ENCODE measurements at places on chromosomes 4 and X.

GRCh38 chr4:96786306-96786705 lies 946.4 kb downstream of the PDHA2 start:
- no peak for DNase-seq

GRCh38 chr4:71240094-71240493 lies 98.7 kb upstream of the SLC4A4 start:
- DNase-seq: no peak

DNA sequence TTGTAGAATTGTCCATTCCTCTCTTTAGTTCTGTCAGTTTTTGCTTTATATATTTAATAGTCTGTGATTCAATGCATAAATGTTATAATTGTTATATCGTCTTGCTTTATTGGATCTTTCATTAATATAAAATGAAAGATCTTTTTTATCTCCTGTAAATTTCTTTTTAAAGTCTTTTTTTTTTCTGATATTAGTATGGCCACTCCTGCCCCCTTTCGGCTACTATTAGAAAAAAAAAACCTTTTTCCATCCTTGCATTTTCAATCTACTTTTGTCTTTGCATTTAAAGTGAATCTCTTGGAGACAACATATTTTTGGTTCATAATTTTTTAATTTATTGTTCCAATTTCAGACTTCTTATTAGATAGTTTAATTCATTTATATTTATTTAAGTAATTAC lies 677.4 kb upstream of the NDST4 start:
- no peak for DNase-seq

DNA sequence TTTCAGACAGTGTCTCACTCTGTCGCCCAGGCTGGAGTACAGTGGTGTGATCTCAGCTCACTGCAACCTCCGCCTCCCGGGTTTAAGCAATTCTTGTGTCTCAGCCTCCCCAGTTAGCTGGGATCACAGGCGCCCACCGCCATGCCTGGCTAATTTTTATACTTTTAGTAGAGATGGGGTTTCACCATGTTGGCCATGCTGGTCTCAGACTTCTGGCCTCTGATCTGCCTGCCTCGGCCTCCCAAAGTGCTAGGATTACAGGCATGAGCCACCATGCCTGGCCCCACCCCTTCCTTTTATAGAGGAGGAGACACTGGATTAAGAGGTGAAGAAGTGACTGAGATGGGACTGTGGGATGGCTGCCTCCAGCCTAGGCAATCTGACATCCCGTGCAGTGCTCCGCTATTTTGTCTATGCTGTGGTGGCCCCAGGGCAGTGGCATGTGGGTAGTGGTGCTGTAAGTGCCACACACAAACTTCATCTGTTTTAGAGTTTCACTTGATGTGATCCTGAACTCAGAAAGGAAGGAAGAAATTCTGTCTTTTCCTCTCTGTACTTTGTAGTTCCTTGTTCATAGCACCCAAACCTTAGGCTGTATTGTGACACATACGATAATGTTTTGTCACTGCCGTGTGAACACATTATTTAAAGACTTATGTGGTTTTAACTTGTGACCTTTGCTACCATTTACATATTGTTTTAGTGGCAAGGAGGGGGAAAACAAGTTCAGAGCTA lies 48.9 kb downstream of the FNIP2 start:
- DNase-seq: no peak

GRCh38 chr4:112952313-112952700 lies 97.1 kb upstream of the ANK2 start:
- DNase-seq: no peak

GRCh38 chrX:113473418-113473817 lies 632.8 kb upstream of the AMOT start:
- no peak for DNase-seq

DNA sequence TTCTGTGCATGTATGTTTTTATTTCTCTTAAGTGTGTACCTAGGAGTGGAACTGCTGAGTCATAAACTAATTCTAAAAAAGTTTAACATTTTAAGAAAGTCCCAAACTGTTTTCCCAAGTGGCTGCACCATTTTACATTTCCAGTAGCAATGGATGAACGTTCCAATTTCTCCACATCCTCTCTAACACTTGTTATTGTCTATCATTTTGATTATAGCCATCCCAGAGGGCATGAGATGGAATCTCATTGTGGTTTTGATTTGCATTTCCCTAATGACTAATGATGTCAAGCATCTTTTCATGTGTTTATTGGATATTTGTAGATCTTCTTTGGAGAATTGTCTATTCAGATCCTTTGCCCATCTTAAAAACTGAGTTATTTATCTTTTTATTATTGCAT lies 82.5 kb downstream of the PPEF1 start:
- DNase-seq: no peak

- DNase-seq: no peak
Measured at GRCh38 chr4:176217510-176217909, 22.1 kb upstream of the SPATA4 start.

- no peak for DNase-seq
Measured at GRCh38 chr4:149264093-149264733, 551.4 kb downstream of the IQCM start.

DNA sequence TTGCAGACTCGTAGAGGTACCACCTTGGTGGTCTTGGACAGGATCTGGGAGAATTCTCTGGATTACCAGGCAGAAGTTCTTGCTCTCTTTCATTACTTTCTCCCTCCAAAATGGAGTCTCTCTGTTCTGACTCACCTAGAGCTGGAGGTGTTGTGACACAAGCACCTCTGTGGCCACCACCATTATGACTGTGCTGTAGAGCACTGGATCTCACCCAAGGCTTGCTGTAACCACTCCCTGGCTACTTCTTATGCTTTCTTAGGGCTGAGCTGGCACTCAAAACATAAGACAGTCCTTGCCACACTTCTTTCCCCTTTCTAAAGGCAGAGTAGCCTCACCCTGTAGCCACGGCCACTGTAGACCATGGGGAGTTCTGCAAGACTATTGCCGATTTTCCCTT lies 296.6 kb upstream of the DIPK2B start:
- no peak for DNase-seq

DNA sequence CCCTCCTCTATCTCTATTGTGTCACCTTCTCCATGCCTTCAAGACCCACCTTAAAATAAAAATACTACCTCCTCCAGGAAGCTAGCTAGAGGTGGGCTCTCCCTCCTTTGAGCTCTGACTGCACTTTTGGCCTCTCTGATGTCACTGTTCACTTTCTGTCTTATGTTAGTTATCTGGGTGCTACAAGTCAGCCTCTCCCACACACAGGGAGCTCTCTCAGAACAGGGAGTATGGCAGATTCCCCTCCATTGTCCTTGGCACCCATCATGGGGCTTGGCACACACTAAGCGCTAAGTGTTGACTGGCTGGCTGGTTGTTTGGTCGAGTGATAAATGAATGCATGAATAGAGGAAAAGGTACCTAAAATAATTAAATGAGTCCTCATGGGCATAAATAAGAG lies 21.2 kb upstream of the KDM5C start:
- DNase-seq: no peak

DNA sequence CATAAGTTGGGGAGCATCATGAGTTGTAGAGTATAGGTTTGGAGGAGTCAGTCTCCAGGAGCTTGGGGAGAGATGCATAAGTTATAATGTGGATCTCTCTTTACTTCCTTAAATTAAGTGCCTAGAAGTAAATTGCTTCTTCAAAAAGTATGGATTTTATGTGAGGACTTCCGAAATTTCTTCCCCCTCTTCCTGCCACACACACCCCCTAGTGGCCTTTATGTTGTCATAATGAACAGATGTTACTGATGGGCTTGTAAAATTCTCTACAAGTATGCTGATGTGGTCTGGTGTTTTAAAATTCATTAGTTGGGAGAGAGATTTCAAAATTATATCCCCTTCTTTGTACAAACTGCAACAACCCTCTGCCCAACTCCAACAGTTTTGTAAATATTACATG lies 2.3 kb upstream of the METTL14 start:
- no peak for DNase-seq

DNA sequence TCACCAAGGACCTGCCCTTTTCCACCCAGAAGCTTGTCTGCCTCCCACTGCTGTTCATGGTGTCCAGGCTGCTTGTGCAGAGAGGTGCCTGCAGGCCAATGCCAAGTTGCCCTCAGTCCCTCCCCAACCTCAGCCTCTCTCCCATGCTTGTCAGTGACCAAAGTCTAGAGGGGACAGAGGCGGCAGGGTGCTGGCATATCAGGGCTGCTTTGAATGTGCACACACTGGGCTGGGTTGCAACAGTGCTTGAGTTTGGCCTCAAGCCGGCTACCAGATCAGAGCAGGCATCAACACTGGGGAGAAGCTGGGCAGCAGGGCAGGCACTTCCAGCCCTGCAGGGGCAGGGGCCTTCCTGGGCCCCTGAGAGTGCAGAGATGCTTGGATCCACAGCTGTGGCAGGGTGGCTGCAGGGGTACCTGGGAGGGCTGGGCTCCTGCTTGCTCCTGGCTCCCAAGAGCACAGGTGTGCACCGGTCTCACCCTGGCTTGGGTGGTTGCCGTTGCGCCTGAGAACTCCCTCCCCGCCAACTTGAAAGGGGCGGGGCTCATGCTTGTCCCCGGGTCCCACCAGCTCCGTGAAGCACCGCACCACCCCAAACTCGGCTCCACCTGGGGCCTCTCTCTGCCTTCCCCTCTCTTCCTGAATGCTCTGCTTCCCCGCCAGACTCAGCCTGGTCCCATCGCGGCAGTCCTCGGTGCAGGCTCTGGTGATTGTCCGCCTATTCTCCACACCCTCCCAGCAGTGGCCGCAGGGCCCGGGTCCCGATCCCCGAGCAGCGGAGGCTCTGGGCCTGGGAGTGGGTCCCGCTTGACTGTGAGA lies 1681.9 kb upstream of the ADGRL3 start:
- no peak for DNase-seq

GRCh38 chr4:102318526-102318925 lies 26.8 kb downstream of the SLC39A8 start:
- DNase-seq: no peak

DNA sequence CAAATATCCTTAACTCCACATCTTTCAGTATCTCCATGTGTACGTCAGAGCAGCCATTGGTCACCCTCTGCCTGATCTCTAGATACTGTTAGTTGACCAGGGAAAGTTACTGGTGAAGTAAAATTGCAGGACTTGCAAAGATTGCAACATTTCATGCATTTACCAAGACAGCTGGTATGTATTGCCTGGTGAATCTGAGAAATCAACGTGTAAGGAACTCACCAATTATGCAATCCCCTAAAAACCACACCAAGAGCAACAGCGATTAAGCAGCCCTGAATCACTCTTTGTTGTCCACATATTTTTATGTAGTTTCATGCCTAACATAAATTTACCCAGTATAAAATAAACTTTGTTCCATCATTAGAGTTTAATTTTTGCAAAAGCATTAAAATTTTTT lies 271.2 kb downstream of the NLGN4X start:
- DNase-seq: no peak

- DNase-seq: no peak
Measured at GRCh38 chr4:80336582-80336981, 1.1 kb downstream of the CFAP299 start.

DNA sequence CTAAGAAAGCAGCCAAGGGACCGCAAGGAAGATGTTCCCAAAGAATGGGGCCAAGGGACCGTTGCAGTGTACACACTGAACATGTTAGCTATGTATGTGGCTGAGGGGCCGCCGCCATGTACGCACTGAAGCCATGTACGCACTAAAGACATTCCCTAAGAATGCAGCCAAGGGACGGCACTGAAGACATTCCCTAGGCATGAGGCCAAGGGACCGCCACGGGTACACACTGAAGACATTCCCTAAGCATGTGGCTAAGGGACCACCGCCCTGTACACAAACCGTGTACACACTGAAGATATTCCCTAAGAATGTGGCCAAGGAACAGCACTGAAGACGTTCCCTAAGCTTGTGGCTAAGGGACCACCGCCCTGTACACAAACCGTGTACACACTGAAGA lies 54.0 kb downstream of the DHRSX start:
- DNase-seq: no peak

DNA sequence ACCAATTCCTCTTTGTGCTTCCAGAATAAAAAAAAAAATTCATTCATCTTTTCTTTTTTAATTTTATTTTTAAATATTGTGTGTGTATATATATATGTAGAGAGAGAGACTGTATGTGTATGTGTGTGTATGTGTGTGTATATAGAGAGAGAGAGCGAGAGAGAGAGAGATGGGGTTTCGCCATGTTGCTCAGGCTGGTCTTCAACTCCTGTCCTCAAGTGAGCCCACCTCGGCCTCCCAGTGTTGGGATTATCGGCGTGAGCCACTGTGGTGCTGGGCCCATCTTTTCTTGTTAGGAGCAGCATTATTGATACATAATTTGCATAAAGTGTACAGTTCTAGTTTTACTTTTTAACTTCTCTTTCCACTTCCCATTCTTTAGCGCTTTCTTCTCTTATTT lies 33.6 kb downstream of the KDM6A start:
- no peak for DNase-seq

DNA sequence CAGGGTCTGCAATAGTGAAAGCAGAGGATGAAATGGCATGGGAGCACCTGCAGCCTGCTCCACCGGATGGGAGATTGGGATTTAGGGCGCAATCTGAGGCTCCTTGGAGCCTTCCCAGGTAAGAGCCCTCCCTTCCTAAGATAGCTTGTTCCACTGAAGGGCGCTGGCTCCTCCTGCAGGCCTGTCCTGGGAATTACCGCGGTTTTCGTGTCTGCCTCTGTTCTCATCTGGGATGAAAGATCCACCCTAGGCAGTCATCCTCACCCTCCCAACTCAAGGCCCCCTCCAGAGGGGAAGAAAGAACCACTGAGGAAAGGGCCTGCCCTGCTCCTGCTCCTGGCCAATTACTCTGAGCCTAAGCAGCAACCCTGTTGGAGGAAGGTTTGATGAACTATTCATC lies 547.5 kb downstream of the SMARCA1 start:
- no peak for DNase-seq

- DNase-seq: no peak
Measured at GRCh38 chrX:69387567-69388487, 116.3 kb upstream of the NALF2 start.

DNA sequence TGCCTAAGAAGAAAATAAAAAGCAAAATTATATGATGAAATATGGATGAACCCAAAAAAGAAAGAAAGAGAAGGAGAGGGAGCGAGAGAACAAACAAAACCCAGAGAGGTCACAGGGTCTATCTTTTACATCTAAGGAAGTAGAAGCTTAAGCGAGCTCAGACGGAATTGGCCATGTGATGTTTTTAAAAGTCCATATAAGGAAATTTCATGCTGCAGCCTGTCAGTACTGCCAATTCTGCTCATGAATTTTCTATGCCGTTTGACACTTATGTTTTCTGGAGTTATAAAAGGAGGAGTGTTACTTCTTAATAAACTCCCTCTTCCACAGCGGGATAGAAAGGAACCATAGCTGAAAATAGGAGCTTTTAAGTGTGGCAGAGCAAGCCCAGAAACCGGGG lies 32.9 kb upstream of the DCX start:
- no peak for DNase-seq

GRCh38 chr4:19807505-19807904 lies 444.2 kb upstream of the SLIT2 start:
- no peak for DNase-seq

GRCh38 chr4:88040707-88041106 lies 33.3 kb downstream of the PKD2 start:
- no peak for DNase-seq

DNA sequence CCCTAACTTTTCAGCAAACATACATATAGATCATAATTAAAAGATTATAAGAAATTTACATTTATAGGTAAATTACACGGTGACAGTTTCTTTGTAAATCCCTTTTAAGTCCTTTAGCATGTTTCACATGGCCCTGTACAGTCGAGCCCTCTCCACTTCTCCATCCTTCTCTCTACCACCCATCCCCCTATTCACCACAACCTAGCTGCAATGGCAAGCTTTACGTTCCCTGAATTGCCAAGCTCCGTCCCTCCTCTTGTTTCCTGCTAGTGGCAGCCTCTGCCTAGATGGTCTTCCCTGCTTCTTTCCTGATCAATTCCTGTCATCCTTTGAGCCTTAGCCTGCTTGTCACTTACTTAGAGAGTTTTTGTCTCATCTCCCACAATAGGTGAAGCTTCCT lies 116.2 kb downstream of the TMA16 start:
- no peak for DNase-seq

GRCh38 chr4:147822128-147822527 lies 90.2 kb downstream of the ARHGAP10 start:
- DNase-seq: no peak

Data from activated CD8-positive, alpha-beta memory T cell treated with anti-CD3 and anti-CD28 coated beads for 48 hours (primary cell).